ENCODE measurements at places on chromosomes 13 and 19.
A peak's percentile ranks its signal among the peaks of the same experiment; 100 is the strongest.

DNA sequence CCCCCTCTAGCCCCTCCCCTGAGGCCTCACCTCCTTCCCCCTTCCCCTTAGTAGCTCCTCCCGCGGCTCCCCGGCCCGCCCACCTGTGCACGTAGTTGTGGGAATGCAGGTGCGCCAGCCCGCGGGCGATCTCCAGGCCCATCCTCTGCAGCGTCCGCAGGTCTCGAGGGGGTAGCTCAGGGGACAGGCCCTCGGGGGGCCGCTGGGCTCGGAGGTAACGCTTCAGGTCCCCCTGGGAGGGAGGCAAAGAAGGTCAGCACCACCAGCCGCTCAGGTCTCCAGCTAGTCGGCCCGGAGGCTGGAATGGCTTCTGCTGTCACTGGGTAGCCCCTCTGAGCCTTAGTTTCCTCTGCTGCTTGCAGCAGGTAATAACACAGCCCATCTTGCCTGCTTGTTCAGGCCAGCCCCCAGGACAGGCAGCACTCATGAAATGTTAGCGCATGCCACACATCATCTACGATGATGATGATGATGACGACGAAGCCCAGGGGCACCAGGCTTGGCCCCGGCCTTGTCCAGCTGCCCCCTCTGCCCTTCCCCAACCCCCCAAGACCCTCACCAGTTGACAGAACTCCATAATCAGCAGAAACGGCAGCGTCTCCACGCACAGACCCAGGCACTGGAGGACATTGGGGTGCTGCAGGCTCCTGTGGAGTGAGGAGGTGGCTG, 9.2 kb downstream of the LMTK3 start:
- DNase-seq: no peak

GRCh38 chr13:33235078-33235477, 50.5 kb downstream of the STARD13 start:
- no peak for DNase-seq

DNA sequence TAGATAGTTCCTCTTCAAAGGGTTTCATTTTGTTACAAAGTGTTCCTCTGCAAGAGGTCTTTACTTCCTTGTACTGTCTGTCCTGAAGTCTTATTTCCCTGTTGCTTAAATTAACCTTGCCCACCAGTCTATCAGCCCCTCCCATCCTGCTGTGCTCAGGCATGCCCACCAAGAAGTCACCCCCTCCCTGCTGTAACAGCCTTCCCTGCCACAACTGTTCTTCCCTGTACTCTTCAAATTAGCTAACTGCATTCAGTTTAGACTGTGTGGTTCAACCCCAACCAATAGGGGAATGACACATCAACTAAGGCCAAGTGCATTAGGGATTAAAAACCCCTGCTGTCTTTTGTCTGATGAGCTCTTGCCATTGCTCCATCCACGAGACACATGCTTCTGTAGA, 34.4 kb upstream of the ZNF562 start:
- DNase-seq: no peak

DNA sequence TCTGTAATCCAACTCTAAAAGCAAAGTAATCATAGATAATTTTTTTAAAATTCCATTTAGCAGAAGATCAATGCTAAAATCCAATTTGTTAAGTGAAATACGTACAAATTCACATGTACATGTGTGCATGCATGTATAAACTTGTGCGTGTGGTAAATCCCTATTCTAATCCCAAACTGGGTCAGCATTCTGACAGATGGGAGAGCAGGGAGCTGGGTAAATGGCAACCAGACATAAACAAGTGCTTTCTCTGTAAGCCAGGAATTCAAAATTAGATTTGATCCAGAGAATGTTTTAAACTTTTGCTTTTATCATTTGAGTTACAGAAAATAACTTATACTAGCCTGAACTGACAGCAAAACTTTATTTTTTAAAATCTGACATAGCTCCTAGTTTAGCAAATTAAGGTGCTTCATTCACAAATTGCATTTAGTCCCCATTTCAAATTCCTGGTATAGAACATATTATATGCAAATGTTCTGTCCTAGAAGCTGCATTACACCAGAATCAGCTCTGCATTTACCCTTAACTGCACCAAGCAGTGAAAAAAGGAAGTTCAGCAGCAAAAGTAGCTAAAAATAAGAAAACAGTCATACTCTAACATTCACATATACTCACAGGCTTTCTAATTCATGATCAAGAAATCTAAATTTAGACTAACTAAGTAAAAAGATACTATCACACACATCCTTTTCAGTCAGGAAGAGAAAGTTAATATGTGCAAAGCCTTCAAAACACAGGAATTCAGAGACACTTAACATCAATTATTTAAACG, 32.6 kb downstream of the UBL3 start:
- no peak for DNase-seq

GRCh38 chr13:25112695-25113255, 16.8 kb downstream of the PABPC3 start:
- no peak for DNase-seq

GRCh38 chr13:110126391-110126961, 180.5 kb downstream of the COL4A1 start:
- no peak for DNase-seq

DNA sequence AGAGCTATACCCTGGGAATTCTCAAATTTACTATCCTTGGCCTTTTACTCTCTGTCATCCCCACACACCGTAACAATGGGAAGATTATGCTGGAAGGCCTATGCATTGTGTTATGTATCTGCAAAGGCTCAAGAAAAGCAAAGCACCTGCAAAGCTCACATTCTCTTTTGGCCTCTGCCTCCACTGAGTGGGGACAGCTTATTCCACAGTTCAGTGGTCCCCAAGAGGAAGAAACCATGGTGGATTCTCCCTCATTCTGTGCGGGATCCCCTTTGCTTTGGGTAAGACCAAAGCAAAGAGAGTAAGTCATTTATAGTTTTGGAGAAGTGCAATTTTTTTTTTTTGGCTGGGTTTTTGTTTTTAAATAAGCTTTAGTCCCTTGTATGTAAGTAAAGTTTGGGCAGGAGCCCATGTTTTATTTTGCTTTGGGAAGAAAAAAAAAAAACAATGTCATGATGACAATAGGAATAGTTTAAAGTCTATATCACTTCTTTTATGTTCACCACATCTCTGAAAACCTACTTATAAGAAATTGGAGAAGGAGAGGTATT, 530.6 kb downstream of the FGF9 start:
- DNase-seq: no peak

DNA sequence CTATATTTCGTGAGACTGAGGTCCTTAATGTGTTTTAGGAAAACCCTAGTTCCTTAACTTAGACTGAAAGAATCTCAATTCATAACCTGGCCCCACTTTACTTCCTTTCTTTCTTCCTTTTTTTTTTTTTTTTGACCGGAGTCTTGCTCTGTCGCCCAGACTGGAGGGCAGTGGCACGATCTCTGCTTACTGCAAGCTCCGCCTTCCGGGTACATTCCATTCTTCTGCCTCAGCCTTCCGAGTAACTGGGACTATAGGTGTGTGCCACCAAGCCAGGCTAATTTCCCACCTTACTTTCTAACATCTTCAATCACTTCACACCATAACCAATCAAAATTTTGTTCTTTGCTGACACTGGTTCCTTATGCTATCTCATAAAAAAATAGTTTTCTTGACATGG, 2097.0 kb downstream of the PCDH9 start:
- DNase-seq: no peak

- peak; percentile 60 for DNase-seq
Measured at GRCh38 chr19:12899891-12900518, 9.0 kb downstream of the GCDH start.

DNA sequence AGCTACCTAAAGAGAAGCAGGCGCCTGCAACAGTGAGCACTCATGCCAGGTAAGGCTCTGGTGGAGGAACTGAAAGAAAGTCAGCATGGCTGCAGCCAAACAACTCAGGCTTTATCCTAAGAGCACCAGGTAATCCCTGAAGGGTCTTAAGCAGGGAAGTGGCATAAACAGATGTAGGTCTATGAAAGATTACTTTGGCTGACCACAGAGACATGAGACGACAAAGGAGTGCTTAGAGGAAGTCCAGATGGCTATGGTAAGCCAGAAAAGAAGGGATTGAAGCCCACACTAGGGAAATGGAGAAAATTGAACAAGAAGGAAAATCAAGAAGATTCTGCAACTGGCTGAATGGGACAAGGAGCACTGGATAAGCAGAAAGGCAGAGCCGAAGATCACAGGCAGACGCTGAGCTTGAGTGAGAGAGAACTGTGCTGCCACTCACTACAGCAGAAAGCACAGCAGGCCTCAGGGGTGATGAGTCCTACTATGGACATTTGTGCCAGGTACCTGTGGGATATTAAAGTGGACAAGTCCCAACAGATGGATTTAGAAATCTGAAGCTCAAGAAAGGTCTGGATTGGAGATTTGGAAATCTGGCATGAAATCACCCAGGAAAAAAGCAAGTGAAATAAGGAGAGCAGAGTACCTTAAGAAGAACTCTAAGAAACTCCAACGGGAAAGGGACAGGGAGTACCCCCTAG, 4.2 kb downstream of the RCBTB1 start:
- DNase-seq: no peak

- DNase-seq: no peak
Measured at GRCh38 chr19:38283271-38283670, 18.9 kb downstream of the SPINT2 start.

DNA sequence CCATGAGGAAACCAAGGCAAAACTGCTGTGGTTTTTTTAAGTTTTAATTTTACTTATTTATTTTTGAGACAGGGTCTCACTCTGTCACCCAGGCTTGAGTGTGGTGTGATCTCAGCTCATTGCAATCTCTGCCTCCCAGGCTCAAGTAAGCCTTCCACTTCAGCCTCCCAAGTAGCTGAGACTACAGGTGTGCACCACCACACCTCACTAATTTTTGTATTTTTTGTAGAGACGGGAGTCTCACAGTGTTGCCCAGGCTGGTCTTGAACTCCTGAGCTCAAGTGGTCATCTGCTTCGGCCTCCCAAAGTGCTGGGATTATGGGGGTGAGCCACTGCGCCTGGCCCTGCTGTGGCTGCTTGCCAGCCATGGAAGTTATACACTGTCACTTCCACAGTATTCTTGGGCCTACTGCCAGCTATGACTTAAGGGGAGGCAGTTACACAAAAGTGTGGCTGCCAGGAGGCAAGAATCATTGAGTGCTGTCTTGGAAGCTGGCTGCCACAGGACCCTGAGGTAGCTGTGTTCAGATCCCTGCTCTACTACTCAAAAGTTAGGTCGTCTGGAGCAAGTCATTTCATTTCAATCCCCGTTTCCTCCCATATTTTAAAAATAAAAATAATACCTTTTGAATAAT, 12.7 kb downstream of the FARP1 start:
- DNase-seq: no peak

GRCh38 chr19:12786141-12786870, 5.0 kb upstream of the JUNB start:
- DNase-seq: peak; percentile 33

DNA sequence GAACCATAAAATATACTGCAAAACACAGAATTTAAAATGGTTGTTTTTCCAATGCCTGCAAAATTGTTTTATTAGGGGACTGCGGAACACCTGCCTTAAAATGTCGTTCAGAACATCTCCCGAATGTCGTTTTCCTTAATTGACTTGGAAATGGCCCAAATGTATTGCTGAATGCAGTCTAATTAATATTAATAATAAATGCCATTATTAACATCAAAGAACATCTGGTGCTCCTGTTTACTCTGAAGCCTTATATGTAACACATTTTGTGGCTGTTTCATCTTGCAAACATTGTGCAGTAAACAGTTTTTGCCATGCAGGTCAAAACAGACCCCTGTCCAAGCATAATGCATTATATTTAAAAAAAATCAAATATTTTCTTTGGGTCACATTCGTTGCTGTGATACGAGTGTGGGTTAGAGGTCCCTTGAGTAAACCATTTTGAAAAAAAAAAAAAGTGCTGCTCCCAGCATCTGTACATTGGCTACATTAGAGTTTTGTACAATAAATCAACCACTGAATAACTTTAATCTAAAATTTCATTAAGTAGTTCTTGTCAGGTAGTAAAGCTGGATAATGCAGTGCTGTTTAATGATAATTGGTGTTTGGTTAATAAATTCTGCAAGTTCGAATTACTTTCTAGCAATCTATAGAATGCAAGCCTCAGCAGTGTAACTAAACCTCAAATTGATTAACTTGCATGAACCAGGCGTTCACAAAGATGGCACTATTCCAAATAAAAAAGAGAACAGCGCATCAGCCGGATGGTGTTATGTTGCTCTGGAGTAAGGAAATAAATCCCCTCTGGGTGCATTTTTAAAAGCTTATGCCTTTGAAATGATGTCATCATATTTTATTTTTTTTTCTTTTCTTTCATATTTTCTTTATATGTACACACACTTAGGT, 140.2 kb downstream of the ZNF536 start:
- DNase-seq: no peak

- DNase-seq: no peak
Measured at GRCh38 chr19:53019684-53020083, 6.0 kb downstream of the ERVV-1 start.

DNA sequence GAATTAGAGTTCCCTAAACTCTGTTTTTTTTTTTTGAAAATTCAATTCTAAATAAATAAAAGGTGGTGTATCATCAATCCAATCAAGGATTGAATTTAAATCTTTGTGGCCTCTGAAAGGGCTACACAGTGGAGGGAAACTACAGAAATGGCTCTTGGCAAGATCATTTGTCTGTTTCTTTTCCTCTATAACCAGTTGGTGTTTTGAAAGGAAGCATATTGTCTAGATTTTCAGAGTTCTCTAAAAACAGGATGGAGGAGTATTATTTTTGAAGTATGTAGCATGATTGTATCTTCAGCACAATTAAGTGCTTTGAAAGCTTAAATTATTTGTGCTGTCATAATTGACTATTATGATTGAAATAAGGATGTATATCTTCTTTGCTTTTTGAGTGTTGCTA, 29.8 kb downstream of the WASF3 start:
- DNase-seq: no peak

- no peak for DNase-seq
Measured at GRCh38 chr19:53517114-53517741, 20.7 kb upstream of the ZNF331 start.

- DNase-seq: no peak
Measured at GRCh38 chr13:45943965-45944364, 92.4 kb upstream of the SIAH3 start.

DNA sequence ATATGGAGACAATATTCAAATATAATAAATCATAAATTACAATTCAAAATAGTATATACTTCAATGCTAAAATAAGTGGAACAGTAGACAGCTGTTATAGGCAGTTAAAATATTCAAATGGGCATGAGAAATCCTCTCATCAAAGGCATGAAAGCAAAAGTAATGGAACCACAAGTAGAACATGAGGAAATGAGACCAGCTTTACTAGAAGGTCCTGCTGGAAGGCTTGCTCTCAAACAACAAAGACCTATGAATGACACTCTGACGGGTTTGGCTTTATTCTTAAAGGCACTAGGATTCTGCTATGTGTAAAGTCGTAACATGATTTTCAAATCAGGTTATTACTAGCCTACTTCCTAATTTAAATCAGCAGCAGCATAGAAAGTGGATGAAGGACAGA, 148.1 kb downstream of the VWA8 start:
- no peak for DNase-seq

GRCh38 chr13:112143046-112143752, 76.2 kb downstream of the SOX1 start:
- DNase-seq: no peak

DNA sequence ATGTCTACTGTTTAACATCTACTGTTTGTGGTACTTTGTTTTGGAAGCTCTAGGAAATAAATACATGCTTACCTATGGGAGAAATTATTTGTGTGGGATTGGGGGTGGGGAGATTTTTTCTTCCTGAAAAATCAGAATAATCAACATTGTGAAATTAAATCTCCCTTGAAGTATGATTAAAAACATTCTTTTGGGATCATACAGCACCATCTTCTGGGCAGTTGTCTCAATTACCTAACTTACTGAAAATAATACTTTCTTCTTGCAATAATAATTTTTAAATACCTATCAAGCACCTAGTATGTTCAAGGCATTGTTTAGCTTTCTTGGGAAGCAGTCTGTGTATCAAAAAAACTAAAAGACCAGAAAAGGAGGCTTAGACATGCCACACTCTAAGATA, 576.5 kb upstream of the ARGLU1 start:
- DNase-seq: no peak

Measured in stimulated activated CD8-positive, alpha-beta memory T cell treated with anti-CD3 and anti-CD28 coated beads, Interleukin-4, amount 100 ng/mL, for 48 hours (primary cell).